ENCODE measurements at places on chromosomes 16 and 17. TPM values are rescaled to one million over a fixed set of nuclear protein-coding genes. Genes with fewer than 3 reads are reported as not detected.

DNA sequence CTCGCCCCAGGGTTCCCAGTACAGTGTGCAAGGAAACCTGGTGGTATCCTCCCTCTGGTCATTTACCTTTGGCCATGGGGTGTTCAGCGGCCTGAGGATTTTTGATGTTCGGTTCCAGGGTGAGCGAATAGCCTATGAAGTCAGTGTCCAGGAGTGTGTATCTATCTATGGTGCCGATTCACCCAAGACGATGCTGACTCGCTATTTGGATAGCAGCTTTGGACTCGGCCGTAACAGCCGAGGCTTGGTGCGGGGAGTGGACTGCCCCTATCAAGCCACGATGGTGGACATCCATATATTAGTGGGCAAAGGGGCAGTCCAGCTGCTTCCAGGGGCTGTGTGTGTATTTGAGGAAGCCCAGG is 1.2 kb downstream of the AOC2 start:
- DNase-seq: no peak
- peaks cover 30% of the 10 kb centered on the region for H3K36me3 ChIP-seq
- no peaks in the 10 kb centered on the region for H3K4me1 ChIP-seq
- H3K27ac ChIP-seq: no peak overlapping the region
- H3K27me3 ChIP-seq: no peaks in the 10 kb centered on the region
- H3K4me3 ChIP-seq: no peak overlapping the region

GRCh38 chr17:75553295-75554110 is 28.0 kb downstream of the LLGL2 start:
- H3K27ac ChIP-seq: no peak overlapping the region
- no peaks in the 10 kb centered on the region for H3K36me3 ChIP-seq
- no peak for DNase-seq
- no peaks in the 10 kb centered on the region for H3K4me1 ChIP-seq

- DNase-seq: no peak
- H3K36me3 ChIP-seq: no peaks in the 10 kb centered on the region
- H3K4me3 ChIP-seq: no peak overlapping the region
These were observed 47.7 kb downstream of the ZFHX3 start for GRCh38 chr16:73000020-73000906.

The COA3 gene
- 55.5 TPM for total RNA-seq

GRCh38 chr17:43718544-43718943 is 40.0 kb downstream of the SOST start:
- H3K27me3 ChIP-seq: peaks cover 10% of the 10 kb centered on the region
- H3K4me3 ChIP-seq: no peak overlapping the region
- no peak overlapping the region for H3K27ac ChIP-seq

GRCh38 chr17:32859857-32860525 is 16.9 kb downstream of the MYO1D start:
- no peak overlapping the region for H3K27ac ChIP-seq
- no peak for DNase-seq
- no peak overlapping the region for H3K4me3 ChIP-seq
- H3K4me1 ChIP-seq: no peaks in the 10 kb centered on the region
- H3K27me3 ChIP-seq: no peaks in the 10 kb centered on the region
- no peaks in the 10 kb centered on the region for H3K36me3 ChIP-seq

DNA sequence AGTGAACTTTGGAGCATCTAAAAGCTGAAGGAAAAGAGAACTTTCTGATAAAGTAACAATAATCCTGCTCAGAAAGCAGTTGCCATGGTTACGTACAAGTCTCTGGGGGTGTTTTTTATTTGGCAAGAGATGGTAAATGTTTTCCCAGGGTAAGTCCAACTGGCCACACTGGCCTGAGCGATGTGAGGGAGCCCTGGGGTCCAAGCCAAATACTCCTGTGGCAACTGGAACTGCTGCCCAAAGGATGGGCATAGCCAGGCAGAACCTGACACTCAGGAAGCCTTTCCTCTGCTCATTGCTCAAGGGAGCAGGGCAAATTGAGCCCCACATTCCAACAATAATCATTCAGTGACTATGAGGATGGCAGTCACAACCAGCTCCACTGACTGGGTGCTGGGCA is 26.8 kb upstream of the WSCD1 start:
- no peaks in the 10 kb centered on the region for H3K4me1 ChIP-seq
- no peaks in the 10 kb centered on the region for H3K27me3 ChIP-seq
- H3K27ac ChIP-seq: no peak overlapping the region
- H3K4me3 ChIP-seq: no peak overlapping the region

DNA sequence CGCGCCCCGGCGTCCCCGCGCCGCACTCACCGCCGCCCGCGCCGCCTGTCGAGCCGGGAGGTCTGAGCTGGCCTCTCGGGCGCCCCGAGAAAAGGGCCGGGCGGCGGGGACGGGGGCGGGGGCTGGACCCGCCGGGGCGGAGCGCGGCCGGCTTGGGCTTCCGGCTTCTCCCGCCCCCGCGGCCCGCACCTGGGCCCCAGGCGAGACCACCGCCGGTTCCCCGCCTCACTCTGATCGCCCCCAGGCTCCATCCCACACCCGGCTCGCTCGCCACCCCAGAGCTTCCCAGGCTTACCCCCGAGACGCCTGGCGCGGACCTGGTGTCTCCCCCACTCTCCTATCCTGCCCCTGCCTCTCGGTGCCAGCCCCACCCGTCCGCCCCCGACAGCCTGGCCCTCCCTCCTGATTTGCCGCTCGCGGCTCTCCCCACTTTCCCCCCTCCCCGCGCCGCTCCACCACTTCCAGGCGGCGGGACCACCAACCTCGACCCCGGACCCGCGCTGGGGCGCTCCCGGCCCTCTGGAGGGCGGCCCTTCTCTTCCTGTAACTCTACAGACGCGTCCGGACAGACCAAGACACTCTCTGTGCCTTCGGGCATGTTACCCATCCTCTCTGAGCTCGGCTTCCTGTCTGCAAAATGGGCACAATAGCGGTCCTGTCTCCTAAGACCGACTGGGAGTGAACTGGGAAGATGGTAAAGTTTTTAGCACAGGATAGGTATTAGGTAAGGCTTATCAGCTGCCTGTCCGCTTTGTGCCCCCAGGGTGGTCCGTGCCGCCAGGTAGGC is at the start of gene LITAF:
LITAF (minus strand) TSS at position 64 of the 787 bp plus-strand sequence. CDS start 30,189 bp downstream, outside the sequence.
- H3K36me3 ChIP-seq: no peaks in the 10 kb centered on the region
- H3K4me3 ChIP-seq: peak within 1 kb of the TSS; percentile 96
- peaks cover 37% of the 10 kb centered on the region for H3K4me1 ChIP-seq
- DNase-seq: peak; percentile 51
- peak within 1 kb of the TSS; percentile 73 for H3K27ac ChIP-seq
- H3K27me3 ChIP-seq: no peaks in the 10 kb centered on the region

The ASPA gene
- total RNA-seq: not detected

- H3K27ac ChIP-seq: no peak overlapping the region
- H3K4me1 ChIP-seq: peaks cover 3% of the 10 kb centered on the region
- H3K36me3 ChIP-seq: no peaks in the 10 kb centered on the region
- peak; percentile 71 for DNase-seq
- no peaks in the 10 kb centered on the region for H3K27me3 ChIP-seq
- no peak overlapping the region for H3K4me3 ChIP-seq
These were observed 75.2 kb upstream of the KSR1 start for GRCh38 chr17:27381007-27381501.

DNA sequence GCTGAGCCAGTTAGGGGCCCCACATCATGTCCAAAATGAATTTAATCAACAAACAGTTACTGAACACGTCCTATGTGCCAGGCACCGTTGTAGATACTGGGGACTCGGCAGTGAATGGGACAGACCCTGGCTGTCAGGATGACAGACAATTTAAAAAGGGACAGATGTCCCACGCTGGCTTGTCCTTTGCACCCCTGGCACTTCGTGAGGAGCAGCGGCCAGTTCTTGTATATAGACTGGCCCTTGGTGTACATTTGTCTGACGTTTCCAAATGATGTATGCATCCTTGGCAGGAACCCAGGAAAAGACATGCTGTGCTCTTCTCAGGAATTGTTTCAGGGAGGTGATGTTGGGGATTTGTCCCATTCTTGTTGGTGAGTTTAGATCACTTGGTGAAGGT is 21.1 kb downstream of the IL4R start:
- H3K27me3 ChIP-seq: no peaks in the 10 kb centered on the region
- peaks cover 37% of the 10 kb centered on the region for H3K36me3 ChIP-seq
- no peak overlapping the region for H3K4me3 ChIP-seq
- peak; percentile 30 for DNase-seq

GRCh38 chr16:84667600-84668309 is 19.4 kb downstream of the KLHL36 start:
- DNase-seq: no peak
- H3K36me3 ChIP-seq: peaks cover 31% of the 10 kb centered on the region
- no peaks in the 10 kb centered on the region for H3K4me1 ChIP-seq
- no peaks in the 10 kb centered on the region for H3K27me3 ChIP-seq

The CHD9 gene
- total RNA-seq: 17.4 TPM

The CSH1 gene
- not detected for total RNA-seq

All from CD8-positive, alpha-beta memory T cell (primary cell).